ENCODE measurements at places on chromosomes 6 and 20.
A peak's percentile ranks its signal among the peaks of the same experiment; 100 is the strongest.

DNA sequence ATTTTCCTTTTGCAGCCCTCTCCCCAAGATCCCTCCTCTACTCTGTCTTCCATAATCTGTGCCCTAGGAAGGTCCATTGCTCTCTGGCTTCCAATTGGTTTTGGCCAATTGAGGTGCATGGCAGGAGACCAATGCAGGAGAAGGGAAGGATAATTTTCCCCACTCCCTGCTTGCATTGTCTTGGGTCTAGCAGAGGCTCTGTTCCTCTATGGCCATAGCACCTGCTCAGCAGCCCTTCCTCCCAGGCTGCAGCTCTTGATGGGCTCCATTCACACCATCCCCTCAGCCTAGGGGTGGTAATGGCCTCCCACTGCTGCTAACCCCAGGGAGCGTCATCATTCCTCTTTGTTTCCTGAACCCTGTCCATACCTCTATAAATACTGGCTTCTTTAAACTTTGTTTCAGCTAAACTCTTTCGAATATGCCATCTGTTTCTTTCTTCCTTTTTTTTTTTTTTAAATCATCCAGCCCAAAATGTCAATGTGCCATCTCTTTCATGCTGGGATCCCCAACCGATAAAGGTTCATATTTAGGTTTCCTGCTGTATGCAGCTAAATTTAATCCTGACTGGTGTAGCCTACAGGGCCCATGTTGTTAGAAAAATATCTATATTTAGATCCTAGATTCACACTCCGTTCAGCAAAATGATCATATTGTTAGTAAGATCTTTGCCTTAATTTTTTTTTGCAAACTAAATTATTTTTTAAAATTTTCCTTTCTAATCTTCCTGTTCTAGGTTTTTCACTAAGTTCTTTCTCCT lies 63.8 kb downstream of the HECA start:
- no peak for DNase-seq

- DNase-seq, result no peak
Observed at GRCh38 chr6:23040899-23041298, 471.5 kb downstream of the HDGFL1 start.

GRCh38 chr6:115899730-115900282 lies 160.9 kb downstream of the FRK start:
- no peak for DNase-seq

DNA sequence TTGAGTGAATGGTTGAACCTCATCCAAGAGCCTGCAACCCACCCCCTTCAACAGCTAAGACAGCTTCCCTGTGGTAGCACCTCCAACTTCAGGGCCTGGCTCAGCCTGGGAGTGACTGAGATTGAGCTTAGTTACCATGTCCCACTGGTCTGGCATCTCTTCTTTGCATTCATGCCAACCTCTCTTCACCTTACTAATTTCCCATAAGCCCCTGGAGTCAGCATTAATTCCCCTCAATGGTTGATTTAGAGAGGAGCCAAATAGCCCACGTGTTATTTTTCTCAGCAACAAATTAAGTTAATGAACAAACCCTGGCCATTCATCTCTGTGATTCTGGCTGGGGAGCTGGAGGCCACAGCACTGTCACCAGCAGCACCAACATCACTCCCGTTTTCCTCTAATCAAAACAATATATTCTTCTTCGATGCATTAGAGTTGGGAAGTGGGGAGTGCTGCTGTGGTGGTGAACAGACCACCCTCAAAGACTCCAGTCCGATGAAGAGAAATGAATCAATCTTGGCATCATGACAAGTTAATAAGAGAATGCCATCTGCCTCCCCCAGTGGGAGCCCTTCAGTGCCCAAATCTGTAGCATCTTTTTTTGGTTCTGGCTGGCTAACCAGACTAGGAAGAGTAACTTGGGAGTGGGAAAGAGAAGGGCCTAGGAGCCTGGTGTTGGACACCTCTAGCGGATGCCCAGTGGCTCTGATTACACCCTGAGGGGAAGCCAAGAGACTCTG lies 316.9 kb upstream of the RNF24 start:
- DNase-seq, result no peak

DNA sequence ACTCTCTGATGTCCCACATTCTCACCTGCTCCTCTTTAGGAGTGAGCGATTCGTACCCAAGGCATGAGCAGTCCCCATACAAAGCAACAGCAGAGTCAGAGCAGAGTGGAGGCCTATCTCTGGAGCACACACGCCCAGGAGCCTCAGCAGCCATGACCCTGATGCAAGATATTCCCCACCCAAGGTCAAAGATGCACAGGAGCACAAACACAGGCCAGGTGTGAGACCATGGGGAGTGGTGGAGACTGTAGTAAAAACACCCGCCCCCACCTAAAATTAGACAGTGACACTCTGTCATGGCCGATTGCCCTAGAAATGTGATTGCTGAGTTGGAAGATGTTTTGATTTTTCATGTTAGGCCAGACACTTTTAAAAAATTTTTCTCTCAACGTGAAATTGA lies 21.4 kb downstream of the RRBP1 start:
- DNase-seq, result peak; percentile 11

GRCh38 chr6:135801755-135802465 lies 49.6 kb upstream of the PDE7B start:
- DNase-seq, result no peak

DNA sequence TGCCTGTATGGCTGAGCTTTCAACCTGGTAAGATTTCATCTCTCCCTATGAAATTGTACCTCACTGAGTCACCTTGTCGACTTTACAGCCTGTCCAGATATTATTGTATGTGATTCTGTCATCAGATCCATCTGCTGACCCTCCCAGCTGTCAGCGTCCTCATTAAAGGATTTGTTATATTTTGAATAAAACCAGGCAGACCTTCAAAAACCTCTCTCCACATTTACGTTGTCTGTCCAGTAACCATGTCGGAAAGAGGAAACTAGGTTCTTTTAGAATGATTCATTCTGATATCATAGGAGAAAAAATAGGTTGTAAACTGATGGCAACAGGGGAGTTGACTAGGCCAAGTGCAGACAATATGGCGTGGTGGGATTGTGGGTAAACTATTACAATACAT lies 38.5 kb downstream of the TSPYL4 start:
- no peak for DNase-seq

- no peak for DNase-seq
Observed at GRCh38 chr6:36969240-36969691, 14.7 kb downstream of the PI16 start.

DNA sequence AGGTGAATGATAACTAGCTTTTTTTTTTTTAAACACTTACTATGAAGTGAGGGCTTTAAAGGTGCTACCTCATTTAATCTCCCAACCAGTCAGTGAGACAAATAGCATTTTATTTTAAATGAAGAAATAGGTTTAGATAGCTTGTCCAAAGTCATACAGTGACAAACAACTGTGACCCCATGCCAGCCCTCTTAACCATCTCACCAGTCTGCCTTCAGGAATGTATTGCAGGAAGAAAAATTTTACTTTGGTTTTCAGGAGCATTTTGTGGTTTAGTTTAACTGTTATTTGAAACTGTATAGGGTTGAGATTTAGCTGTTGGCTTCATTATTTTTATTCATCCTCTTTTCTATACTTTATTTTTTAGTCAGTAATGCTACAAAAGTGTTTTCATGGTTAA lies 18.6 kb downstream of the DSE start:
- DNase-seq, result no peak

- no peak for DNase-seq
Observed at GRCh38 chr20:49633643-49634042, 65.7 kb upstream of the PTGIS start.

GRCh38 chr6:16092140-16092539 lies 36.7 kb upstream of the MYLIP start:
- no peak for DNase-seq
